AG04450 (cell line): ENCODE measurements at places on chromosomes 1 and 21. TPM values are rescaled to one million over a fixed set of nuclear protein-coding genes. Genes with fewer than 3 reads are reported as not detected.

Gene AMY1A
- not detected in 2 replicates for polyA plus RNA-seq

- no peak for DNase-seq
Observed at GRCh38 chr1:21913763-21914162, 23.3 kb downstream of the HSPG2 start.

DNA sequence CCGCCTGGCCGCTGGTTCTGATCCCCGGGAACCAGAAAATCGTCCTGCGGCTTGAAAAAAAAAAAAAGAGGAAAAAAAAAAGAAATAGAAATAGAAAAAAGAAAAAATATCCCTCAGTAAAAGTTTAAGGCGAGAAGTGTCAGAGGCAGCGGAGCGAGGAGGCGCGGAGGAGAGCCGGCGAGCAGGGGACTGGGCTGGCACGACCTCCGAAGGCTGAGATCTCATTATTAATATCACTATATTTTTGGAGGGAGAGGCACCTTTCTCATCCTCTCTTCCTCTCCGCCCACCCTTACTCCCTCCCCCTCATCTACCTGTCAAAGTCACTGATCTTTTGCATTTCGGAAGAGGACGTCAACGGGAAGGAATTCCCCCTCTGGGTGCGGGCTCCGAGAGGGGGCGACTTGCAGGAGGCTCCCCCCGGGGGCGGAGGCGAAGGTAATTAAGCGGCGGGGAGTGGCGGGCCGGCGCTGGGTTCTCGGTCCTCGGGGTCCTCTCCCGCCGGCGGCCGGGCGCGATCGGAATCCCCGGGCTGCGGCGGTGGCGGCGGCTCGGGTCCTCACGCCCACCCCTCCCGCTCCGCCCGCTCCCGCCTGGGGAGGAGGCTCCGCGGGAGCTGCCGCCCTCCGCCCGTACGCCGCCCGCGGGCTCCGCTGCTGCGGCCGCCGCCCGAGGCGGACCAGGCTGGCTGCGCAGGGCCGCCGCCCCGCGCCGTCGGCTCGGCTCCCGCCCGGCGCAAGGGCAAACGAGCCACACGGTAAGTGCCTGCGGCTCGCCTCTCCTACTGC, at the start of gene NTNG1:
Gene NTNG1 (plus strand): TSS at position 337 of the 788 bp plus-strand sequence.
- DNase-seq = no peak

DNA sequence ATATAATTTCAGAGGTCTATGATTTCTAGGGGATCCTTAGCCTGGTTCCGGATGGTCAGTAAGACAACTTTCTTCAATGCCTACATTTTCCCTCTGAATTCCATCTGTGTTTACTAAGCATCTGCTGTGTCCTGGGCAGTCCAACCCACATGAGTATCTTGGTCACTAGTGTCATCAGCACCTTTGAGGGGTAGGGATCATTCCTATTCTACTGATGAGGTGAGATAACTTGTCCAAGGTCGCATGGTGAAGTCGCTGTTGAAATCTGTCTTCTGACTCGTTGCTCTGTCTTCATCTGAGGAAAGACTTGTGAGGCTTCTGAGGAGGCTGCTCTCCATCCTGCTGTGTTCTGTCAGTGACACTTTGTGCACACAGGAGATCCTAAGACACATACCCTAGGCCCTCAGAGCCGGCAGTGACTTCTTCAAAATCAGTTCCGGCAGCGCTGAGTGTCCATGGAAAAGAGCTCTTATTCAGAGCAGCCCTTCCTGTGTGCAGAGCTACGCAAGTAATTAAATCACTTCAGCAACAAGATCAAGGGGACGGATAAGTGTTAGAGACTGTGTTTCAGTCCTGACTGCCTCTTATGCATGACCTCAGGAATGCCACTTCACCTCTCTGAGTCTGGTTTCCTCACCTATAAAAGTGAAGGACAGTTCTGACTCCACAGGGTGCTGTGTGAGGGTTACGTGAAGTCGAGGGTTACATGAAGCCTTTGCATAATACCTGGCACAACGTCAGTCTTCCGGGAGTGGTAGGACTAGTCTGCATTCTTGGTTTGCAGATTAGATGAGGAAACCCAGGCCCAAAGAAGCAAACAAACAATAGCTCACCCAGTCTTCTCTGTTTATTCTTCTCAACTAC, 28.4 kb downstream of the AK2 start:
- DNase-seq = no peak

Gene OPRD1
- polyA plus RNA-seq = not detected in 2 replicates

Gene GPA33
- polyA plus RNA-seq = not detected in 2 replicates

- DNase-seq = no peak
Observed at GRCh38 chr1:215842905-215843304, 275.8 kb downstream of the KCTD3 start.

Gene ATP8B2
- 42.5 and 45.7 TPM in 2 replicates for polyA plus RNA-seq

DNA sequence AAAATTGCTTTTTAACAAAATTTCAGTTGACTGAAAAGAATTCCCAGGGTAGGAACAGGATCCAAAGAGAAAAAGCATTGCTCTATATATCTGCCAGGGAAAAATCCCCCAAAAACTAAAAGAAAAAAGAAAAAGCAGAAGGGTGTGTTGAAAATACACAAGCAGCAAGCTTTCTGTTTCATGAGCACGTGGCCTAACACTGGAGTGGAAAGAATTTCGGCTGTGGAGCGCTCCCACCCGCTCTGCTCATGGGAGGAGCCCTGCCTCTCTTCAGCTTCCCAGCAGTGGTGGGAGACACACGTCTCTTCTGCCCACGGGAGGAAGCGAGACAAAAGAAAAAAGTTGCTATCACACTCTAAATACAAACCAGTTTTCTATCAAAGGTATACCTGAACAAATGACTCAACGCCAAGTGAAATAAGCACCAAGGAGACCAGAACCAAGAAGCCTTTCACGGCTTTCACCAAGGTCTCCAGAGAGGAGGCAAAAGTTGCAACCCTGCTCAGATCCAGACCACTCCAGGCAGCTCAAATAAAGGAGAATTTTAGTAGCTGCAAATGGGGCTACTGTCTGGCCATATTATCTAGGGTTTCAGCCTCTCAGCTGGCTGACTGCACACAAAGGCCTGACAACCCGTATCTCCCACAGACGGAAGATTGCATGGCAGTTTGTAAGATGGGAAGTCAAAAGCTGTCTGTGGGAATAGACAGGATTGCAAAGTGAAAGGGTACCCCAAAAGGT, 29.5 kb upstream of the ZNF496 start:
- DNase-seq = no peak

Gene TRPM2
- not detected in 2 replicates for polyA plus RNA-seq

Gene TMEM125
- polyA plus RNA-seq = not detected in 2 replicates

DNA sequence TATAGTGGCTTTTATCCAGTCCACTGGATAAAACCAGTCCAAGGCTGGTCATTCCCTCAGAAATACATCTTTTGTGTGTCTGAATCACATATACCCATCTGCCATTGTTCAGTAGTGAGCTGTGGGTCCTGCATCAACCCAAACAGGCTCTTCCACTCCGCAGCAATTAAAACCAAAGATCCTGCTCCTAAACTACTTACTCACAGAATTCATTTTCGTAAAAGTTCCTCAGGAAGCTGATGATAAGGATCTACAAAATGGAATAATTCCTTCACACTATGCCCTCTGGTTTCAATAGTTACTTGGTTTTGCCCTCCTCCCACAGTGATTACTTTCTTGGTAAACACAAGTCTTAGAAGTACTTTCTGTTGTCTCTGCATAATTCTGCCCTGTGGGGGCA, 5.1 kb upstream of the MFSD2A start:
- no peak for DNase-seq
